ENCODE measurements at places on chromosomes 2 and 18.

DNA sequence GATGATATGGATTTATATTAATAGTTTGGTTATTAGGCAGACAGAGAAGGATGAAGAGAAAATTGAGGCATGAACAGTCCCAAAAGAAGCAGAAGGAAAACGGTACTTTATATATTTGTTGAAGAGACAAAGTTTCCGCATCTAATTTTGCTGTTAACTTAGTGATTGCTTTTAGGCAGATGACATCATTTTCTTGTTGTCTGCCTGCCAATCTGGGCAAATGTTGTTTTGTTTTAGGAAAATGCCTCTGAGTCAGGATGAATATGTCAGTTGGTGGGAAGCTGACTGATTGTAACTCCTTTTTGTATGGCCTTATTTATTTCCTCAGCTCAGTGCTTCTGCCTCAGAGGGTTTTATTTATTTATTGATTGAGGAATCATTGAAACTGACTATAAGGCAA lies 52.5 kb upstream of the CAVIN2 start:
- DNase-seq = no peak

DNA sequence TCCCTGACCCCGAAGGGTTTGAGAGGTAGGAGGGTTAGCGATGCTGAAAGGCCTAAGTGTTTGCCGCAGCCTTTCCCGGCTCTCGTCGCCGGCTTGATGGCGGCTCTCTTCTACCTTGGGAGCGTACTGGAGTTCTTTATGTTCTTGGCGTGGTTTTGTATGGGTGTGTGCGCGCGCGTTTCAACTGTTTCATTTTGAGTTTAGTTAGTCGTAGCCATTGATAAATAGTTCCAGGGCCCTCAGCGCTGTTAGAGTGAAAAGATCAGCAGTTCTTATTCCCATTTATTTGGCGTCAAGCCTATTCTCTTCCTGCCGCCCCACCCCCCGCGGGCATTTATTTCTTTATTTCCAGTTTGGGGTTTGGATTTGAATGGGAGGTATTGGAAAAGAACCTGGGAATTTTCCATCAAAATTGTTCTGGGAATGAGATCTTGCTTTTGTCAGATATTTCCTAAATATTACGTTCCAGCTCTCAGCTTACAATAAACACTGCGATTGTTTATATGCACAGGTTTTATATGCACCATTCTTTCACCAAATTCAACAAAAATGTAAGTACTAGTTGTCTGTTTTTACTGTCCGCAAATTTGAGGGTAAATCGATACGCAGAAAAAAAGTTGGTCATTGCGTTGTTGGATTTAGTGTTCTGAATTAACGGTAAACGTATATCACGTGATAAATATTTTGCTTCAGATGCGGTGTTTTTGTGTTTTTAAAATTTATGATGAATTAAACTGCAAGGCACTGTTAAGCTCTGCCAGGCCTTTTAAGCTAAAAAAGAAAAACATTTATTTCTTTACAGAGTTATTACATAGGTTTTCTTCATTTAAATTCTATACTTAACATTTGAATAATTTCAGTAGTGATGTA lies 954 bp downstream of the CCNT2 start:
- no peak for DNase-seq

- DNase-seq = no peak
Observed at GRCh38 chr2:39119732-39120520, 925 bp downstream of the SOS1 start.

DNA sequence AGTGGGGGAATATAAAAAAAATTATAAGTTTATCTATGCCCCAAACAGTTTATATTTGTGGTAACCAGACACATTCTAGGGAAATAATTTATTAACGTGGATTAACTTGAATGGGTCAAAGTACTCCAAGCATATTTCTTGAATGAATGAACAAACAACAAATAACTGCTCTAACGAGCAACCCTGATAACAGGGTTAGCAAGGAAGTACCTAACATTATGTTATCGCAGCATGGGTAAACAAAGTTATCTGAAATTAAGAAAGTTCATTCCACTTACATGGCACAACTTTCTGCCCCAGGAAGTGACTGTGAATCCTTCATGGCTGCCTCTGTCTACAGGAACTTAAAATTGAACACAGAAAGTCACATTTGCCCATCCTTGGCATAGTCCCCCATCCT lies 812.9 kb upstream of the ACVR2A start:
- no peak for DNase-seq

- no peak for DNase-seq
Observed at GRCh38 chr2:25595393-25595792, 78.0 kb downstream of the DTNB start.

DNA sequence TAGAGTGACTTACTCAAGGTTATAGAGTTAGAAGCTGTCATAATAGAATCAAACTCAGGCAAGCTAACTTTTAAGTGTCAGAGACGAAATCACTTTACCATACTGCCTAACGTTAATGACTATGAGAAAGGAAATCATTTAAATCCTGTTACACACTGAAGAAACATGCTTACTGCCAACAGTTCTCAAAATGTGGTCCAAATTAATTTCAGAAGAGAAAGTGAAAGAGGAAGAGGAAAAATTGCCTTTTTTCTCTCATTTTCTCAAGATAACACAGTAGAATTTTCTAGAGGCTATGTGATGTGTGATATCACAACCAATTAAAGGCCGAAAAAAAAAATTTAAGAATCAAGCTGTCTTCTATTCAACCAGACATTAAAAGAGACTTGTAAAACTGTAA lies 1362.7 kb upstream of the CHAC2 start:
- DNase-seq = no peak

DNA sequence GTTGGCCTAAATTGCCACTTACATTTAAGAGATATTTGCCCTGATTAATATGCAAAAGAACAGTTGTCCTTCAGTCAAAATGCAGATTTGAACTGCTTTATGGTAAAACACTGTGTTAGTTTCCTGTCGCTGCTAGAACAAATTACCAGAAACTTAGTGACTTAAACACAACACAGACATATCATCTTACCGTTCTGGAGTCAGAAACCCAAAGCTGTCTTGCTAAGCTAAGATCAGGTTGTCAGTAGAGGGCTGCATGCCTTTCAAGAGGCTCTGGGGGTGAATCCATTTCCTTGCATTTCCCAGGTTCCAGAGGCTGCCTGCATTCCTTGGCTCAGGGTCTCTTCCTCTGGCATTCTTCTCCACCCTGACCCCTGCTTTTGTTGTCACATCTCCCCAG lies 149.5 kb downstream of the FAM161A start:
- no peak for DNase-seq

- DNase-seq = no peak
Observed at GRCh38 chr18:21735452-21736015, 5.1 kb upstream of the MIB1 start.

DNA sequence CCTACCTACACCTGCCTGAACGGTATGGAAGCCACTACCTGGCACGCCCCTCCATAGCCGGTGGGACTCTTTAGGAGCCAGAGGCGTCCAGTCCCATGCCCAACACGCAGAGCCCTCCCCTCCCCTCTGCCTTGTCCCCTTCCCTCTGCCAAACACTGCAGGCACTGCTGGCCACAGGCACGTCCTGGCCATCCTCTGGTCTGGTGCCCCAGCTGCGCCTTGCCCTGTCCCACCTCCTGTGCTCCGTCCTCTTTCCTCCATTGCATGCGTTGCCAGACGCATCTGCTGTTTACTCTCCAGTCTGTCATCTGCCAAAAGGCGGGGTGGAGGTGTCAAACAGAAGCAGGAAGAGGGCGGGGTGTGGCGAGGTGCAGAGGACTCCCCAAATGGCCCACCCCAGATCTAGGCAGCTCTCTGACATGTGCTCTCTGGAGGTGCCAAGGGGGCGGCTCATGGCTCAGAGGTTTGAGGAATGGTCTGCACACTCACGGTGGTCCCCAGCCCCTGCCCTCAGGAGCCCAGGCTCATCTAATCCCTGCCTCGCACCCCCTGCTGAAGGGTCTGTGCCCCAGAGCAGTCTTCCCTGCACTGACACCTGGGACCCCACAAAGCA lies 45.1 kb downstream of the HS6ST1 start:
- DNase-seq = no peak

DNA sequence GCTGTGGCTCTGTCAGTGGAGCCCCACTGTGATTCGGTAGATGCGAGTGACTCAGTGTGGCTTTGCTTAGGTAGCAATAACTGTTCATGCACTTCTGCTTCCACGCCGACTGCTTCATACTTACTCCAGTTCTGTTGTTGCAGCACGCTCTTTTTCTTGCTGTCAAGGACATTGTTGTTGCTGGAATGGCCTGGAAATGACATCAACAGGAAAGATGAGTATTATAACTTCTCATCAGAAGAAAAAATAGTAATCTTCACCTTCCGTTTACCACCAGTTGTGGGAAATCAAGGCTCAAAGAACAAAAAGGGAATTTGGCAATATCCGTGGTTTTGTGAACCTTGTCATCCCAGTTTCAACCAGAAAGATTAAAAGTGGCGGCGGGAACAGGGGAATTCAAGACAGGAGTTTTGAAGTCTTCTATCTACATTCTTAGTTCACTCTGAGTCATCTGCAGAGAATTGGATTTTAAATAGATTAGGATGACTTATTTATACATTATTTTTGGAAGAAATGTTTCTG lies 8.3 kb downstream of the TM4SF20 start:
- no peak for DNase-seq

DNA sequence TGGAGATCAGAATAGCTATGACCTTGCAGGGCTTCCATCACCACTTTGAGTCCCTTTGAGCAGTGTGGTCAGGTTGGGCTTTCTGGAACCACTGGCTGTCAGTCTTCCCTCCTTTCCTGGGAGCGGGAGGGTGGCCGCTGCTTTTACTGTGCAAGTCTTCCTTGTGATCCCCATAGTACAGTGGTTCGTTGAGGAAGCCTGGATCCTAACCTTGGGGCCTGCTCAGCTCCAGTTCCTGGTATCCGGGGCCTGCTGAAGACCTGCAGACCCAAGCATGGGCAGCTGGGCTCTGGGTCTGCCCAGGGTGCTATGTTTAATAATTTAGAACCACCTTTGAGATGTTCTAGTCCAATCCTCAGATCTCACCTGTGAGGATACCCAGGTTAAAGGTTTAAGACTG lies 104.2 kb downstream of the CLIP4 start:
- DNase-seq = no peak

GRCh38 chr2:55415300-55415699 lies 4.4 kb downstream of the CCDC88A start:
- no peak for DNase-seq

DNA sequence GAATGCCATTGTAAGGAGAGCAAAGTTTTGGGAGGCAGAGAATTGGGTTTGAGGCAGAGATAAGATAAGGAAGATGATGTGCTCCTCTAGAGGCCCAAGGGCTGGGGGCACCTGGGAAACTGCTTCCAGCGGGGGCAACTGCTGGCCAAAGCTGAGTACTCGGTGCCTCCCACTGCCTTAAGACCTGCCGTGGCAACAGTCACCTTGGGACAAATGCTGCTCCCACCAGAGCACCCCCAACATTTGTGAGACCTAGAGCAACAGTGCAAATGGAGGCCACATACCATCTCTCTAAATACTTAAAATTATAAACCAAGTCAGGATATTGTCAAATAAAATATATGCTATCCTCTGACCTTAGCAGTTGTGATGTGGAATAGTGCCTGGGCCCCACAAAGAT lies 127.1 kb downstream of the CAPN13 start:
- DNase-seq = no peak

GRCh38 chr2:49971453-49971852 lies 817.1 kb upstream of the FSHR start:
- DNase-seq = no peak

GRCh38 chr18:54506516-54507261 lies 84.4 kb upstream of the DYNAP start:
- DNase-seq = no peak

DNA sequence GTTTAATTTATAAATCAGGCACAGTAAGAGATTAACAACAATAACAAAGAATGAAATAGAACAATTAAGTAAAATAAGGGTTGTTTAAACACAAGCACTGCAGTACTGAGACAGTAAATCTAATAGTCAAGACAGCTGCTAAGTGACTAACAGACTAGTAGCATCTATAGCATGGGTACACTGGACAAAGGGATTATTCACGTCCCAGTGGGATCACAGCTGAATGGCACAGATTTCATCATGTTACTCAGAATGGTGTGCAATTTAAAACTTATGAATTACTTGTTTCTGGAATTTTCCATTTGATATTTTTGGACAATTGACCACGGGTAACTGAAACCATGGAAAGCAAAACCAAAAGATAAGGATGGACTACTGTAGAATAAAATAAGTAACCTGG lies 161.9 kb upstream of the DAPL1 start:
- no peak for DNase-seq

- DNase-seq = no peak
Observed at GRCh38 chr2:240792629-240793312, 27.2 kb downstream of the KIF1A start.

DNA sequence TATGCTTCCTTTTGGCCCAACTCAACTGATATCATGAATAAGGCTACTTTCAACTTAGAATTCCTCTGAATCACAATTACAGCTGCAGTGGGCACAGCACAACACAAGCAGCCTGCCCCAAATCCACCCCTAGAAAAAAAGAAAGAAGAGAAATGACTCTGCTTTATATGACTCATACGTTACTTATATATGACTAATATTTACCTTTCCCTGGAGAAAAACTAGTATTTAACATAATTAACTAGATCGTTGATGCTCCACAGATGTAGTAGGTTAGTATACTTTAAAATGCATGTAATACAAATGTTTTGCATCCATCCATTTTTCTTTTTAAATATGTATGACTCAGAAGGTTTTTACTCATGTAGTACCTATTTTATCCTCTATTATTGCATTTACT lies 133.3 kb upstream of the UNC80 start:
- DNase-seq = no peak

- DNase-seq = no peak
Observed at GRCh38 chr2:220781622-220782241, 790.4 kb downstream of the EPHA4 start.

GRCh38 chr2:8028981-8029380 lies 652.9 kb upstream of the ID2 start:
- DNase-seq = no peak

GRCh38 chr2:20638646-20639430 lies 12.1 kb downstream of the HS1BP3 start:
- DNase-seq = no peak

GRCh38 chr2:167708998-167709397 lies 538.4 kb downstream of the STK39 start:
- DNase-seq = no peak

GRCh38 chr18:13051950-13052349 lies 60.8 kb downstream of the CEP192 start:
- DNase-seq = no peak

DNA sequence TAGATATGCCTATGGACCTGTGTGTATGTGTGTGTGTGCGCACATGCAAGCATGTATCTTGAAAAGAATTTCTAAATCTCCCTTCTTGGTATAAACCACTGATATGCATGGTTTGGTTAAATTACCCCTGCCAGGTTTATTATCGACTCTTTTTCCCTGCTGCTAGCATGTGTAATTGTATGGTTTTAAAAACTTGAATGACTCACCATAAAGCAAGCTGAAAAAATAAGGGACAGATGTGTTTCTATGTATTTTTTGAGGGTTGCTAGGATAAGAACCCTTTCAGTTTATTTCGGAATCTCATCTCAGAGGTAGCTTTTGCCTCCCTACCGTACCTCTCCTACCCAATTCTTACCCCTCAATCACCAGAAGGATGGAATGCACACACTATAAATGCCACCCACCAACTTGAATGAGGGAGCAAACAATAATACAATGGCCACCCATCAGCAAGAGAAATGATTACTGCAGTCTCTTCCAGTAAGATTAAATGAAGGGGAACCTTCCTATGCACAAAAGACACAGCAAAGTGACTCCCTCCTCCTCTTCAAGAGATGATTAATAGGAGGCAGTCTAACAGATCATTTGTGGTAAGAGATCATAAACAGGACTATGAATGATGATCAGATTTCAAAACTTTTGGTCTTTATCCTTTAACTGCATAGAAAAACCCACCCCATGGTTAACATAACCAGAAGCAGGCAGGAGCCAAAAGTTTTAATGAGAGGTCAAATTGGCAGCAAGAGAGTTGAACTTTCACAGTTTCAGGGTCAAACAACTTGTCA lies 357.2 kb downstream of the SATB2 start:
- peak; percentile 50 for DNase-seq
